Upper lobe of right lung (tissue), 1 donor: ENCODE measurements at places on chromosomes 13 and 19. TPM values are rescaled to one million over a fixed set of nuclear protein-coding genes. Genes with fewer than 3 reads are reported as not detected.

DNA sequence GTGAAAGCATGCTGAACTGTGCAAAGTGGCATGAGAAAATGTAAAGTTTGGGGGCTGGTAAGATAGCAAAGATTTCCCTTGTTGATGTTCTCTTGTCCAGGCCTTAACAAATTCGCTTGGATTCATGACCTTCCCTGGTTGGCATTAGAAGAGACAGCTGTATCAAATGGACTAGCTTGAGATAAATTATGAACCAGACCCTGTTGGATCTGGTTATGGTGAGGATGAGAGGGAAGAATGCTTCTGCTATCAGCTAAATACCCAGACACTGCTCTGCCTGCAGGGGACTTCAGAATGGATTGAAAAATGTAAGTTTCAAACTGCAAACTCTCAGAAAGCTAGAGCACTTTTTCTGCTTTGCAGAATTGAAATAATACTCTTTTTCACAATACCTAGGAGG, 135.2 kb downstream of the EFNB2 start:
- H3K36me3 ChIP-seq = no peaks in the 10 kb centered on the region
- DNase-seq = no peak
- H3K27me3 ChIP-seq = no peaks in the 10 kb centered on the region

- DNase-seq = peak; percentile 76
- no peaks in the 10 kb centered on the region for H3K36me3 ChIP-seq
- H3K27me3 ChIP-seq = no peaks in the 10 kb centered on the region
- H3K4me3 ChIP-seq = peak overlapping the region; percentile 99
- H3K4me1 ChIP-seq = peaks cover 28% of the 10 kb centered on the region
These were observed 1.3 kb downstream of the BICRA start for GRCh38 chr19:47609906-47610894.

DNA sequence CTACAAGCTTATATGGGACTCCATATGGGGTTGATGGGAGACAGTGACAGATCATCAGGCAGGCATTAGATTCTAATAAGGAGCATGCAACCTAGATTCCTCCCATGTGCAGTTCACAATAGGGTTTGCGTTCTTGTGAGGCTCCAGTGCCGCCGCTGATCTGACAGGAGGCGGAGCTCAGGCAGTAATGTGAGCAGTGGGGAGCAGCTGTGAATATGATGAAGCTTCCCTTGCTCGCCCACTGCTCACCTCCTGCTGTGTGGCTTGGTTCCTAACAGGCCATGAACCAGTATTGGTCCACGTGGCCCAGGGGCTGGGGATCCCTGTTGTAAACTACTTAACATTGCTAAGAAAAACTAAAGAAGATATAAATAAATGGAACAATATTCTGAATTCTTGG, 378.4 kb downstream of the KCNRG start:
- H3K4me1 ChIP-seq = no peaks in the 10 kb centered on the region
- DNase-seq = no peak
- no peaks in the 10 kb centered on the region for H3K27me3 ChIP-seq
- H3K36me3 ChIP-seq = no peaks in the 10 kb centered on the region
- no peak overlapping the region for H3K27ac ChIP-seq

DNA sequence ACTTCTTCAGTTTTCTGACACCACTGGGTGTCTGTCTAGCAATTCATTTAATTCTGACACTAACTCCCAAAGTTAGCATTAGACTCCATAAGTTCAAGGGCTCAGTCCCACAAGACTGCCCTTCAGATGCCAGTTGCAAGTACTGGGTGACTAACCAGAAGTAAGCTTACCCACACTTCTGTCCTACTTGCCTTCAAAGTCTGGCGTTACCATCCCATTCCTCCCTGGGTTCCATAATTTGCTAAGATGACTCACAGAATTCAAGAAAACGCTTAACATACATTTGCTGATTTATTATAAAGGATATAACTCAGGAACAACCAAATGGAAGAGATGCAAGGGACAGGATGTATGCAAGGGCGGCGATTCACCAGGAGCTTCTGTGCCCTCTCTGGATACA, 45.5 kb upstream of the NPAS1 start:
- no peaks in the 10 kb centered on the region for H3K36me3 ChIP-seq
- no peaks in the 10 kb centered on the region for H3K27me3 ChIP-seq
- no peak for DNase-seq
- no peak overlapping the region for H3K4me3 ChIP-seq
- no peak overlapping the region for H3K27ac ChIP-seq
- peaks cover 41% of the 10 kb centered on the region for H3K4me1 ChIP-seq

DNA sequence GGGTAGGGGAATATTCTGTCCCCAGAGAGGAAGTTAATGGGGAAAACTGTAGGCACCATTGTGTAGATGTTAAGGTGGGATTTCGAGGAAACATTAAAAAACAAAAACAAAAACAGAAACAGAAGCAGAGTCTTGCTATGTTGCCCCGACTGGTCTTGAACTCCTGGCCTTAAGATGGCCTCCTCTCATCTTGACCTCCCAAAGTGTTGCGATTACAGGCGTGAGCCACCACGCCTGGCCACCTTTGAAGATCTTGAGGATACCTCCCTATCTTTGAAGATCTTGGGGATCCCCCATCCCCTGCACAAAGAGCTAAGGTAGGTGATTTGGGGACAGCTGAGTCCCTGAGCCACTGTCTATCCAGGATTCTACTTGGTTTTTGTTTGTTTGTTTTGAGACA, 553 bp upstream of the ICAM3 start:
- DNase-seq = no peak
- H3K36me3 ChIP-seq = no peaks in the 10 kb centered on the region
- no peaks in the 10 kb centered on the region for H3K4me1 ChIP-seq
- H3K4me3 ChIP-seq = no peak overlapping the region
- H3K27me3 ChIP-seq = no peaks in the 10 kb centered on the region

DNA sequence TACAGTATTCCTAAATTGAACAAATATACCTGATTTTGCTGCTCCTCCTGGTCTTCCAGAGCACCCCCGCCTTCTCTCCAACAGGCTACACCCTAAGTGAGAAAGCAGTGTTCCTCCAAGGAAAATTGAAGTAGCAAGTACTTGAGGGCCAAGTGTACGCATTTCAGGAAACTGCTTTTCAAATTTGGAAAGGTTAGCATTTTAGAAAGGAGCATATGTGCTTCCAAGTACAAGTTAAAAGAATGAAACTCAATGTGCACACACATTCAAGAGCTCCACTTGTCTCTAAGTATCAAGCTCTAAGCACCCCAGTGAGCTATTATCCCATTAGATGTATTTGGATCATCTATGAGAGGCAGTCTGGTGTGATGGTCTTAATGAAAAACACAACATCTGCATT, 25.8 kb downstream of the LHFPL6 start:
- H3K27ac ChIP-seq = no peak overlapping the region
- no peak for DNase-seq
- H3K4me1 ChIP-seq = peaks cover 17% of the 10 kb centered on the region
- no peaks in the 10 kb centered on the region for H3K36me3 ChIP-seq
- no peaks in the 10 kb centered on the region for H3K27me3 ChIP-seq
- no peak overlapping the region for H3K4me3 ChIP-seq

GRCh38 chr13:113292021-113292862, 4.8 kb upstream of the LAMP1 start:
- no peak overlapping the region for H3K4me3 ChIP-seq

GRCh38 chr19:20321139-20321763, 154.2 kb downstream of the ZNF486 start:
- no peaks in the 10 kb centered on the region for H3K4me1 ChIP-seq
- no peak overlapping the region for H3K27ac ChIP-seq
- H3K4me3 ChIP-seq = no peak overlapping the region
- DNase-seq = no peak
- H3K27me3 ChIP-seq = no peaks in the 10 kb centered on the region
- no peaks in the 10 kb centered on the region for H3K36me3 ChIP-seq

DNA sequence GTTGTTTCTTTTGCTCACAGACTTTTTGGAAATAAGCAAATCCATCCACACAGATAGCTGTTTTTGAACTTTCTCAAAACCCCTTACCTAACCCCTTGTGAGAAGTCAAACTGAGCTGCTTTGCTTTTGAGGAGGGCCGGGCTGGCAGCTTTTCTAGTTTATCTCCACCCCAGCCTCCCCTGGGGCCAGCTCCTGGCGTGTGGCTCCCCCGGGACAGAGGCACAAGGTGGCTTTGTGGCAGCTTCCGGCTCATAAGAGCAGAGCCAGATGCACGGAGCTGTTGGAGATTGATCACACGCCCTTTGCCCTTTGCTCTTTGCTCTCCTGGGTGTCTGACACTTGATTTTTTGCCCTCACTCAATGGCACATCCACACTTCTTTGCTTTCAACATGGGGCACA, 24.9 kb upstream of the RNF113B start:
- H3K27me3 ChIP-seq = no peaks in the 10 kb centered on the region
- H3K36me3 ChIP-seq = no peaks in the 10 kb centered on the region
- peaks cover 4% of the 10 kb centered on the region for H3K4me1 ChIP-seq
- no peak for DNase-seq
- H3K27ac ChIP-seq = no peak overlapping the region

- no peak overlapping the region for H3K4me3 ChIP-seq
- peaks cover 6% of the 10 kb centered on the region for H3K36me3 ChIP-seq
- H3K4me1 ChIP-seq = no peaks in the 10 kb centered on the region
- peak; percentile 61 for DNase-seq
These were observed 16.0 kb downstream of the CSNK1G2 start for GRCh38 chr19:1956868-1957492.

DNA sequence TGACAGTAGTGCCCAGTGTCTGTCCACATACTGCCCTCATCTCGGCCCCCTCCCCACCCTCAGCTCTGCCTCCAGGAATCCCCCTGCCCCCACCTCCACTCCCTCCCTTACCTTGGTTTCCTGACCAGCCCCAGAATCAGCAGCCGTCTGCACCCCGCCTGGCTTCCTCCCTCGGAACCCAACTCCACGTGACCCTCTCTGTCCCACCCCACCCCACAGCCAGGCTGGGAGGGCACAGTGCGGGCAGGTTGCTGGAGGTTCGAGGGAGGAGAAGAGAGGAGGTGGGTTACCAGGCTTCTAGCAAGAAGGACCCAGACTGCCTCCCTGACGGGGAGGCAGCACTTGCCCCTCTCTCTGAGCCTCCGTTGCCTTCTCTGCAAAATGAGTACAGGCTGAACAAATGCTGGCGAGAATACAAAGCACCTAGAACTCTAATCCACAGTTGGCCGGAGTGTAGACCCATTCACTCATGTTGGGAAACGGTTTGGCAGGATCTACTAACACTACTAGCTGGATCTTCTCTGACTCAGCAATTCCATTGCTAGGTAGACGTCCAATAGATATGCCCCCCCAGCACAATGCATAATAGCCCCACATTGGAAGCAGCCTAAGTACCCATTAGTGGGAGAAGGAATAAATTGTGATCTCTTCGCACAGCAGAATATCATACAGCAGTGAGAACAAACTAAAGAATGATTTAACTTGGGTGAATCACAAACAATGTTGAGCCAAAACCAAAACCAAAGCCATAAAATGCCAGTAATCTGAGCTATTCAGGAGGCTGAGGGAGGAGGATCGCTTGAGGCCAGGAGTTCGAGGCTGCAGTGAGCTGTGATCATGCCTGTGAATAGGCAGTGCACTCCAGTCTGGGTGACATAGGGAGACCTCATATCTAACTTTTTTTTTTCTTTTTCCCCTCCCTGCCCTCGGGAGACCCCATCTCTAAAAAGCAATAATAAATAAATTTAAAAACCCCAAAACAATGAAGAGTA, at the start of gene RASAL3:
TSS of gene RASAL3 (minus strand) at position 151 of the 992 bp plus-strand sequence. CDS start 186 bp downstream, outside the sequence.
- no peak for DNase-seq
- peaks cover 6% of the 10 kb centered on the region for H3K4me1 ChIP-seq
- H3K27me3 ChIP-seq = peaks cover 24% of the 10 kb centered on the region

DNA sequence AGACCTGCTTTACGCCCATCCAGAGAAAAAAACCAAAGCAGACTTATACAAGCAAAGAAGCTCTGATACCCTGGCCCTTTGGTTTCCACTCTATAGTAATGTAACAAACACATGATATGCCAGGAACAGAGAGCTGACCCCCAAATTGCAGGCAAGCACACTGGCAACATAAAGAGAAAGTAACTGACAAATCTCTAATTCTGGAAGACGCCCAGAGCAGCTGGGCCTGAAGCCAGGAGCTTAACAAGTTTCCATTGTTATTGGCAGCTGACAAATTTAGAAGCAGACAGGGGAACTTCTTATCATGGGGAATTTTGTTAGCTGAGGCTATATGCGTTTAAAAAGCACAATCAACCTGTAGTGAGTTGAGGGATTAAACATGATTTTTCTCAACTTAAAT, 158.0 kb downstream of the DLEU7 start:
- DNase-seq = no peak
- H3K27ac ChIP-seq = no peak overlapping the region
- no peak overlapping the region for H3K4me3 ChIP-seq
- no peaks in the 10 kb centered on the region for H3K36me3 ChIP-seq

- H3K27ac ChIP-seq = no peak overlapping the region
- no peak overlapping the region for H3K4me3 ChIP-seq
- peaks cover 45% of the 10 kb centered on the region for H3K4me1 ChIP-seq
- no peaks in the 10 kb centered on the region for H3K27me3 ChIP-seq
- peaks cover 75% of the 10 kb centered on the region for H3K36me3 ChIP-seq
These were observed 4.2 kb downstream of the B3GNT8 start for GRCh38 chr19:41422955-41423354.

DNA sequence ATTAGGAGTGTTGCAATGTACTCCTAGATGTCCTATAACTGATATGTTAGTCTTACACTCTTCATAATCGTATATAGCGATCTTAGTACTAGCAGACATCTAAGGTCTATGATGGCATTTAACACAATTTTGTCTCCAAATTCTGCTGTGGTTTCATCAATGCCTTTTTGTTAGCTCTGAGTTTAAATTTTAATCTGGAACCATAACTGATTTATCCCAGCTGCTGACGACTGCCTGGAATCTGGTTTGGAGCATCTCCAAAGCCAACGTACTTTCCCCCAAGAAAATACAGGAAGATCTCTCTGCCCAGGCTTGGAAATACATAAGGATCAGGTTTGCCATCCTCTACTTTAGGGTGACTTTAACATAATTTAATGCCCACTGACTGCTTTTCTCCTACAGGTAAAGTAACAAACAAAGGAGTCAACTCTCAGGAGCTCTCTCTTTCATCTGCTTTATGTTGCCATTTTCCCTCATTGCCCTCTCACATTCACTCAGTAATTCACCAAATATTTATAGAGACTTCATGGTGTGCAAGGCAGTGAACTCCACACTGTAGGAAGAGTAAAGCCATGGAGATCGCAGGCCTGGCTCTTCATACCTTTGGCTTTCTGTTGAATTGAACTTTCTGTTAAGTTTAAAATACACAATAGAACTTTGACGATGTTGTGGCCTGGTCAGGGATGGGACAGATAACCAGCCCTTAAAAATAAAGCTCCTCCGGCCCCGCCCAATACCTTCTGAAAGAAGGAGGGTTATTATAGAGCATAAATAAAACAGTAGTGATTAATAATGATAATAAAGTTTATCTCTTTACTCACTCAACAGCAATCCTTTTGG, 23.3 kb upstream of the SPART start:
- DNase-seq = no peak
- H3K4me3 ChIP-seq = no peak overlapping the region
- no peaks in the 10 kb centered on the region for H3K36me3 ChIP-seq
- H3K27ac ChIP-seq = no peak overlapping the region

- H3K4me3 ChIP-seq = no peak overlapping the region
- no peaks in the 10 kb centered on the region for H3K4me1 ChIP-seq
- H3K27ac ChIP-seq = no peak overlapping the region
- no peaks in the 10 kb centered on the region for H3K36me3 ChIP-seq
- H3K27me3 ChIP-seq = no peaks in the 10 kb centered on the region
These were observed 3.7 kb downstream of the KASH5 start for GRCh38 chr19:49391581-49392399.

The NLRP11 gene
- not detected for total RNA-seq

The APC2 gene
- 0.20 TPM for total RNA-seq

The ASPDH gene
- total RNA-seq = not detected

The TMEM38A gene
- total RNA-seq = 5.1 TPM

The ZFP14 gene
- total RNA-seq = 6.9 TPM
